ENCODE measurements at places on chromosomes 12 and 14.

DNA sequence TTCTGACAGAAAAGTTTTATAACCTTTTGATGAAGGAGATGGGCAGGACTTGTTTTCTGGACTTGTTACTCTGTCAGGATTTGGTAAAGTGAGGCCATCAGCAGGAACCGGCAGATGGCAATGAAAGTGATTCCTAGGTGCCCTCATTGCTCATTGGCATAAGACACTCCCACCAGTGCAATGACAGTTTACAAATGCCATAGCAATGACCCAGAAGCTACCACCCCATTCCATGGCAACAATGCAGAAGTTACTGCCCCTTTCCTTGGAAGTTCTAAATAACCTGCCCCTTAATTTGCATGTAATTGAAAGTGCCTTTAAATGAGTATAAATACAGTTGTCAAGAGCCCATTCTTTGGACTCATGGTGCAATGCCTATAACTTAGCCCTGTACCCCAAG is 222.6 kb downstream of the CEP128 start:
- no peak for DNase-seq

DNA sequence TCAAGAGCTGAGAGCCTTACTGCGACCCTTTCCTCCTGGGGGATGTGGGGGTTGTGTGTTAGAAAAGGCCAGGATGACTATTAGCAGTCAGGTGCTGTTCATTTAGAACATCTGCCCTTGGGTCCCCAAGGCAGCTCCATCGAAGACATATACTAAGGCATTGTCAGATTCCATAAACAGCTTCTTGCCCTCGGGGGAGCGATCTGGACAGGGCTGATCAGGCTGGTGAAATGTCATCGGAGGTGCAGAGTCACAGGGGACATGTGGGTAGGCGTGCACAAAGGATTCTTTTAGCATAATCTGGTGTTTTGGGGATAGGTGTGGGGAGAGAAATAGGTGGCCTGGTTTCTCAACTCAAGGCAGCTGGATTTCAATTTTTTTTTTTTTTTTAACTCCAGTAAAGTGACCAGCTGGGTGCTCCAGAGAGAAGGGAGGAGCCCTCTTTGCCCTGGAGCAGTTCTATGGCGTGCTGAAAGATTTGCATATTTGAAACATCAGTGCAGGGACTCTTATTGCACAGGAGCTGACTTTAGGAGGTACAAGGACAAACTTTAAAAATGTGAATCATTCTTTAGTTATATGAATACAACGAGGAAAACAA is 160.1 kb downstream of the SUDS3 start:
- DNase-seq: no peak

GRCh38 chr12:58463051-58463450 is 457.3 kb downstream of the LRIG3 start:
- DNase-seq: no peak

GRCh38 chr14:68039593-68039992 is 220.0 kb downstream of the RAD51B start:
- DNase-seq: no peak

DNA sequence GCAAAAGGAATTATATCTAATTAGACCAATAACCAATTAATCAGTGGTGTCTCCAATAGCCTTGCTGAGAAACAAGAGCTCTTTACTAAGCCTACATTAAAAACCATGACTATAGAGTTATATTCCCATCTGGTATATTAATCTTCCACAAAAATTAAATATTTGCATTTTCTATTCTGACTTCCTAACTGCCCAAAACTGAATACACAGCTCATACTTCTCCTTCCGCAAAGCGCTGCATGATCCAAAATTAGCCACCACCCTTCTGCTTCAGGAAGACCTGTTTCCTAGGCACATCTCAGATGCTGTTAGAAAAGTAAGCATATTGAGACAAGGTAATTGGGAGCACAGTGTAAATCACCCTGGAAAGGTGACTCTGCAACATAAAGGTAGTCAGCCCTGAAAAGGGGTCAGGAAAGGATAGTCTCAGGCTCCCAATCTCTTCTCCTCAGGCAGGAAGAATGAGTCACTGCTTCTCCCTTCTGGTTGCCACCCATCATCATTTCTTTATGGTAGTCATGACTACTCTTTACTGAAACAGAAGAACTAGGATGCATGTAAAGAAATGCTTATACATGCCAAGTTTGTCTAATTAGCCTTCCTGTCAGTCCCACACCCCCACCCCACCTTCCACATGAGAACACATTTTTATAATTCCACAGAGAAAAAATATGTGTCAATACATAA is 54.3 kb downstream of the PLCZ1 start:
- DNase-seq: no peak

DNA sequence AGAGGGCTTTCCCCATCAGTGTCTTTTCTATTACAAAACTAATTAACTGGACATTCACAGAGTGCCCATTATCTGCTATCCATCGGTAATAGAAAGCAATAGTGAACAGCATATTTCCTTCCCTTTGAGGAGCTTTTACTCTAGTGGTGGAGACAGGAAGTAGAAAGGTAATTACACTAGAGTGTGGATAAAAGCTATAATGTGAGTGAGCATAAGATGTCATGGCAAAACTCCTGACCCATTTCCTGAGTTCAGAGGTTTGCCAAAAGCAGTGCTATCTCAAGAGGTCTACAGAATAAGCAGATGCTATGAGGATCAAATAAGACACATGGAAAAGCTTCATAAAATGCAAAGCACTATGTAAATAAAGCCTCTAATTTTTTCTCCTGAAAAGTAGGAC is 24.0 kb downstream of the TIMELESS start:
- no peak for DNase-seq

- no peak for DNase-seq
Observed at GRCh38 chr12:93149229-93149628, 220.1 kb upstream of the EEA1 start.

GRCh38 chr12:53170876-53171724 is 9.4 kb upstream of the ZNF740 start:
- DNase-seq: no peak

GRCh38 chr12:91523831-91524230 is 341.2 kb upstream of the DCN start:
- DNase-seq: no peak

- no peak for DNase-seq
Observed at GRCh38 chr14:66403183-66403582, 83.0 kb upstream of the CCDC196 start.

- no peak for DNase-seq
Observed at GRCh38 chr12:89575374-89575773, 49.5 kb upstream of the POC1B start.

DNA sequence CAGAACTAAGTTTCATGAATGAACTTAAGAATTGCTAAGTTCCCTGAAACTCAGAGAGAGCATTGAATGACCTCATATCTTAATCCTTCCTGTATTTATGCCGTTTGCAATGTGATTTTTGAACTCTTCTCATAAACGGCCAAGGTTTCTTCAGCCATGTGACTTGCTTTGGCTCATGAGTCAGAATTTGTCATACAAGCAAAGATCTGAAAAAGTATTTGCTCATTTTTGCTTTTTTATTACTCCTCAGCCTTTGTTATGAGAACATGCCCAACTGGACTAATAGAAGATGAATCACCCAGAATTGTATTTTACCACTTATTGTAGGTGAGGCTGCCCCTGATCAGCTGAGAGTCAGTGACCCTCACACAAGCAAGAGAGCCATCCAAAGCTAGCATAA is 693.8 kb downstream of the BCL11B start:
- DNase-seq: no peak

- DNase-seq: no peak
Observed at GRCh38 chr12:6214633-6215032, 14.4 kb downstream of the CD9 start.

DNA sequence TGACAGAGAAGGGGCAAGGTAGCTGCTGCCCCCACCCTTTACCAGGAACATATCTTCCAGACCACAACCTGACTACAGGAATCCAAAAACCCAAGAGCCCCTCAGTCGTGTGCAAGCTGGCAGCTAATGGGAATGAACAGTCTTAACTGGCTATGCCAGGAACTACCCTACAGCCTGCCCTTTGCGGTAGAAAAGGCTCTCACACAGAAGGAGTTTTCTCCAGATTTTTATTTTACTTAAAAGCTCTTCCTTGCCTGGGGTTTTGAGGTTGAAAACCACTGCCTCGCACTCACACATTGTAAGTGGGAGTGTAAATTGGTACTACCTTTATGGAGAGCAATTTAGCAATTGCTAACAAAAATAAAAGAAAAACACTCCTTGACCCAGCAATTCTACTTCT is 28.3 kb downstream of the PITPNM2 start:
- no peak for DNase-seq

DNA sequence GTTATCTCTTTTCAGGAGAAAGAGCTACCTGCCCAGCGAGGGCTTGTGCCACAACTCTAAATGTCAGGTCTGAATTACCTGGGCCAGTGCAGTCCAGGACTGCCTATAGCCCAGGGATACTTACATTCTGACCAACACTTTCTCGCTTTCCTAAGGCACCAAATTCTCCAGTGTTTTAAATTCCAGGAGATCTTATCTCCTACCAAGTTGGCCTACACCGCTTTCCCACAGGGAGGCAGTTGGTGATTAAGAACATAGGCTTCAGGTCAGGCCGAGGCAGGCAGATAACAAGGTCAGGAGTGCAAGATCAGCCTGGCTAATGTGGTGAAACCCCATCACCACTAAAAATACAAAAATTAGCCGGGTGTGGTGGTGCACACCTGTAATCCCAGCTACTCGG is 41.1 kb downstream of the RPS29 start:
- no peak for DNase-seq

GRCh38 chr12:57836442-57837375 is 9.8 kb downstream of the CTDSP2 start:
- DNase-seq: no peak

- DNase-seq: no peak
Observed at GRCh38 chr14:92175811-92176210, 54.0 kb downstream of the CPSF2 start.

DNA sequence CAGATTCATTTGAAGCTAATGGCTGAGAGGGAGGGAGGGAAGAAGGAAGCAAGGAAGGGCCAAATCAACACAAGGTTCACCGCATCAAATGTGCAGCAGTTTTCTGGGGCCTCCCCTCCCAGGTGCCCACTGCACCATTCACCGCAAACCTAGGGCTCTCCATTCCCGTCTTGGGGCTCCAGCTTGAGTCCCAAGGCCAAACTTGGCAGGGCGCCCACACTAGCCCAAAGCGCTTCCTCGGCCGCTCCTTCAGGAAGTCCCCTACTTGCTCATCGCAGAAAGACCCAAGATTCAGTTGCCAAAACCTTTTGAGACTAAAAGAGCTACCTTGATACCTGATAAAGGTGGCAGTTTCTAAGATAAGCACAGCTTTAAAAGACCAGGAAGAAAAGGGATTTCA is 140.5 kb upstream of the FKBP4 start:
- DNase-seq: no peak

DNA sequence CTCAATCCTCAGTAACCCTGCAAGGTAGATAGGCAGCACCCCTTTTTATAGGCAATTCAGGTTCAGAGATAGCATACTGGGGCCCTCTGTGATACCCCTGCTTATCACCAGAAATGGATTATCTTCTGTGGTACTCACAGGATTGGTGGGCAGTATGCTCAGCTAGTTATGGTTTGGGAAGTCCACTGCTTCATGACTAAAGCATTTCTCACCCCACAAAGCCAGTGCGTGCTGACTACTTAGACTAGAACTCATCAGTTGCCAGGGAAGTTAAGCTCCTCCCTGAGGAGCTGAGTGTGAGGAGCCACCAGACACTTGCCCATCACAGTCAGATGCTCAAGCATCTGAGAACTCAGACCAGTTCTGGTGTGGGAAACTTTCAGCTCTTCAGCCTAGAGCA is 76.3 kb downstream of the SCAF11 start:
- no peak for DNase-seq

- no peak for DNase-seq
Observed at GRCh38 chr12:58930770-58931324, 10.5 kb upstream of the LRIG3 start.

GRCh38 chr12:62279961-62280360 is 19.8 kb downstream of the USP15 start:
- DNase-seq: no peak

DNA sequence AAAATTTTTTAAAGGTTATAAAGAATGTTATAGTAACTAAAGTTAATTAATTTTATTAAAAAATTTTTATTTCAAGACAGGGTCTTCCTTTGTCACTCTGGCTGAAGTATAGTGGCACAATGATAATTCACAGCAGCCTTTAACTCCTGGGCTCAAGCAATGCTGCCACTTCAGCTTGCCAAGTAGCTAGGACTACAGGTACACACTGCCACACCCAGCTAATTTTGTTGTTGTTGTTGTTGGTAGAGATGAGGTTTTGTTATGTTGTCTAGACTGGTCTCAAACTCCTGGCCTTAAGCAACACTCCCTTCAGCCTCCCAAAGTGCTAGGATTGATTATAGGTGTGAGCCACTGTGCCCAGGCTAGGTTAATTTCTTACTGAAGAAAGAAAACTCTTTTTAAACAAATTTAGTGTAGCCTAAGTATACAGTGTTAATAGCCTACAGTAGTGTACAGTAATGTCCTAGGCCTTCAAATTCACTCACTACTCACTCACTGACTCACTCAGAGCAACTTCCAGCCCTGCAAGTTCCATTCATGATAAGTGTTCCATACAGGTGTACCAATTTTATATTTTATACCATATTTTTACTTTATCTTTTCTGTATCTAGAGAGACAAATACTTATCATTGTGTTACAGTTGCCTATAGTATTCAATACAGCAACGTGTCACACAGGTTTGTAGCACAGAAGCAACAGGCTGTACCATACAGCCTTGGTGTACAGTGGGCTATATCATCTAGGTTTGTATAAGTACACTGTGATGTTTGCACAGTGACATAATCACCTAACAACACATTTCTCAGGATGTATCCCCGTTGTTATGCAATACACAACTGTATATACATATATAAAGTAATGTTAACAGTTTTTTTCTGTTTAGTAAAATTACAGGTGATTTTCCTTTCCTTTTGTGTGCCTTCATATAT is 24.7 kb upstream of the DNAAF2 start:
- no peak for DNase-seq

DNA sequence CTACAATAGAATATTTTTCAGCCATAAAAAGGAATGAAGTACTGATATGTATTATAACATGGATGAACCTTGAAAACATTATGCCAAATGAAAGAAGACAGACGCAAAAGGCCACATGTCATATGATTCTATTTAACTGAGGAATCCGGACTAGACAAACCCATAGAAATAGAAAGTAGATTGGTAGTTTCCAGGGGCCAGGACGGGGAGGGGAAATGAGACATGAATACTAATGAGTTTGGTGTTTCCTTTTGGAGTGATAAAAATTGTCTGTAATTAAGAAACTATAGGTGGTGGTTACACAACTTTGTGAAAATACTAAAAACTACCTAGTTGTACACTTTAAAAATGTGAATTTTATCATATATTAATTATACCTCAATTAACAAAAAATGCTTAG is 247.6 kb downstream of the BCAT1 start:
- no peak for DNase-seq
